Naive B cell (primary cell): ENCODE measurements at places on chromosomes 16 and 17.

DNA sequence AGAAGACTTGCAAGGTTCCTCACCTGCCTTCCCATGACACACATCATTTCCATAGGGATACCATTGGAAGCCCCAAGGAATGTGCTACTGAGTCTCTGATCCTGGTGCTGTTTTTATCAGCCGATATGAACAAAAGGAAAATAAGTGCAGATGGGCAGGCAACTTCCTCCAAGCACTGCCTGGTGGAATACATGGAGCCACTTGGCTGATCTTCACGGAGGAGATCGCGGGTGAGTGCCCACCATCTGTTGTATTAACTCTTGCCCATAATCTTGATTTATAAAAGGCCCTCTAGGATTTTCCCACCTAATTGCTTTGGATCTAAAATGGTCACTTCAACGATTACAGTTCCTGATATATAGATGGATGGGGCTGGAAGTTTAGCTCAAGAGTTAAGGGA, 24.7 kb upstream of the CDRT15 start:
- no peak for DNase-seq

DNA sequence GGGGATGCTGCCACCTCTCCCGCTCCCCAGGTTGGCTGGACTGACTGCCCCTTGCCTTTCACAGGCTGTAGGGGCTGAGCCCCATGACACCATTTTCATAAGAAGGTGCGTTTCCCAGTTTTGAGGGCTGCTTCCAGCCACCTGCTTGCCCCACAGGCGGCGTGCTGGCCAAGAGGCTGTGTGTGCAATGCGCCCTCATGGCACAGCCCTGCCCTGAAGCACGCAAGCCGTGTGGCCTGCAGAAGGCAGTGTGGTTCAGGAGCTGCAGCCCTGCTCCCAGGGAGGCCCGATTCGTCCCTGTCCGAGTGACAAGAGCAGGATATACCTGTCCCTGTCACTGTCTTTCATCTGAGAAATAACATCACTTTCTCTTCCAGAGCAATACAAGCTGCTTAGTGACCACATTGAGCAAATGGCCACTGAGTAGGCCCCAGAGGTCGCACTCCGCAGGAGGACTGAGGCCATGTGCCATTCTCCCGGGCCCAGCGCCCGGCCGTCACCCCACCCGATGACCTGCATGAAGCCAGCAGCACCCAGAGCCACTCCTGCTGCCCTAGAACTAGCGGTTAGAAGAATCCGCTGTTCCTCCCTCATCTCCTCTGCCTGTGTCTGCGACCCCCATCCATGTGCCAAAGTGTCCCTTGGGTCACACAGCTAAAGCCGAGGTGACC, 24.2 kb downstream of the CIBAR2 start:
- no peak for DNase-seq

- no peak for DNase-seq
These were observed 19.8 kb upstream of the G6PC1 start for GRCh38 chr17:42880776-42881310.

DNA sequence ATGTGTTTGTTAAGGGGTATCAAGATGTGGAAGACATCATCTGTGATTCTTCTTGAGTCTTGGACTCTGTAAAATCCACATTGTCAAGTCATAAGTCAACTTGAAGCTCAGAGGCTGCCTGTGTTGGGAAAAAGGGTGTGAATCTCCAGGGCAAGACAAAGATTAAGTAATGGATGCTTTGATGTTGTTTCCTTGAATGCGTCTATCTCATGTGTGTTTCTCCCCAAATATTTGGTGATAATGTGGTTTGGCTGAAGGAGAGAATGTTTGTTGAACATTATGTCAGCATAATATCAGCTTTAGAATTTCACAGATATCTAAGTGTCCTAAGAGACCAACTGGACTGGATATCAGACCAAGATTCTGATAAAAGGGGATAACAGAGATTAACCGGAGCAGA, 24.1 kb upstream of the KCNJ16 start:
- no peak for DNase-seq

- DNase-seq: no peak
These were observed 1565.2 kb upstream of the GOT2 start for GRCh38 chr16:60299241-60299776.

- no peak for DNase-seq
These were observed 291.0 kb downstream of the SNX29 start for GRCh38 chr16:12267491-12267890.

DNA sequence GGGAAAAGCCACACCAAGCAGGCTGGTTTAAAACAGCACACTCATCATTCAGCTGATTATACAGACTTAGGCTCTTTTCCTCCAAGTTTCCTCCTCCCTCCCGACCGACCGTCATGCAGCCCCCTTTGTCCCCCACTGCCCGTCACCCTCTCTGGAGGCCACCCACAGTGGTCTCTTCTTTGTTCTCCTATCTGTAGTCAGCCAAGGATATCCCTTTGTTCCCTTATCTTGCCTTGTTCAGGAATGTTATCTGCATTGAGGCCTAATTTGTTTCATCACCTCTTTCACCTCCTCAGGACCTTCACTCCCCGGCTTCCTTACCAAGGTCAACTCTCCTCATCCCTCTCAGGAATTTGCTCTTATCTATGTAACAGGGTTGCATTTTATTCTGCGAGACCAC, 186.4 kb upstream of the CDH13 start:
- DNase-seq: no peak

DNA sequence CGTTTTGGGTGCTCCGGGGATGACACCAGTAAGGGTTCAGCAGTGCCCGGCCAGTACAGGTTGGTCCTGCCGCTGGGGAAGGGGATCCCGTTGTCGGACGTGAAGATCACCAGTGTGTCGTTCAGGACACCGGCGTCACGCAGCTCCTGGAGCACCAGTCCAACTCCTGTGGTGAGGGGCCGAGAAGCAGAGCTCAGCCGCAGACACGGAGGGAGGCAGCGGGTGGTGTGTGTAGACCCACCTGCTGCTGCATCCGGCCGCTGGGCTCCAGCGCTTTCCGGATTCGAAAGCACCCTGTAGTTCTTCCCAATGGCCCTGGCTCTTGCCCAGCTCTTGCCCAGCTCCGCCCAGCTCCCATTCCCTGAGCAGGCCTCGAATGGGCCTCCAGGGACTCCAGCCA, 8.0 kb downstream of the SGSH start:
- DNase-seq: no peak

DNA sequence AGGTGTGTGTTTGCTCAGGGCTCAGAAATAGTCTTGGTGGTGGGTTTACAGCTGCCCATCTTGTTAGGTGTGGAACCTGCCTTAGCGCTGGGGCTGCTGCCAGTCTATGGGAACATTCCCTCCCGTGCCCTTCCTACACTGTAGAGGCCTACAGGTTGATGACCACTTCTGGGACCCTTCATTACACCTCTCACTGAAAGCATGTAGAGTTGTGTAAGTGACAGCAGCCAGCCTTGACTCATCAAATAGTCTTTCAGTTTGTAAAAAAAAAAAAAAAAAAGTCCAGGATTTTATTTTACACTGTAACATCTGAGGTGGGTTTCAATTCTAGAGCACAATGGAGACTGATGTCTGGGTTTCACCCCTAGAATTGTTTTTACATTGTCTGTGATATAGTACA, 193.9 kb downstream of the SPECC1 start:
- no peak for DNase-seq

DNA sequence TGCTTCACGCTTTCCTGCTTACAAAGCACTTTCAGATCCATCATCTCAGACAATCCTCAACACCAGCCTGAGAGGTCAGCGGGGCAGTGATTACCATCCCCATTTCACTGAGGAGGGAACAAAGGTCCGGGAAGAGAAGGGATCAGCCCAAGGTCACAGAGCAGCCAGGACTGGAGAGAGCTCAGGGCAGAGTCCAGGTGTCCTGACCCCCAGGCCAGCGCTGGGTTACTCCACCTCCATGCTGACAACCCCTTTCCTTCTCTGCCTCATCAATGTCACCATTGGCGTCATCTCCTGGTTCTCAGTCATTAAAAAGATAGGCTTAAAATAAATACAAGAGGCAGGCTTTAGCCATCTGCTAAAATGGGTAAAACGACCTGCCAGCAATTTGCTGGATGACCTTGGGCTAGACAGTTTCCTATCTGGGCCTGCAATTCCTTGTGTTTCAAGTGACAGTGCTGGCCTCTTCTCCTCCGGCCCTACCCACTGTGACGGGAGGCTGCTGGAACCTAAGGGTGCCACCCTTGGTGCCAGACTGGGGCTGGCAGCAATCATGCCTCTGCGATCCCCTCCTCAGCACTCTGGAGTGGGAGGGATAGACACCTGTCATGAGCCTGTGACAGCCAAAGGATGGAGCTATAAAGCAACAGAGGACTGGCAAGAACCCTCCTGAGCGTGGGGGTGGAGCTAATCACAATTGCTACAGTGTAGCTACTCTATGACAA, 79.5 kb upstream of the CCL1 start:
- DNase-seq: no peak

DNA sequence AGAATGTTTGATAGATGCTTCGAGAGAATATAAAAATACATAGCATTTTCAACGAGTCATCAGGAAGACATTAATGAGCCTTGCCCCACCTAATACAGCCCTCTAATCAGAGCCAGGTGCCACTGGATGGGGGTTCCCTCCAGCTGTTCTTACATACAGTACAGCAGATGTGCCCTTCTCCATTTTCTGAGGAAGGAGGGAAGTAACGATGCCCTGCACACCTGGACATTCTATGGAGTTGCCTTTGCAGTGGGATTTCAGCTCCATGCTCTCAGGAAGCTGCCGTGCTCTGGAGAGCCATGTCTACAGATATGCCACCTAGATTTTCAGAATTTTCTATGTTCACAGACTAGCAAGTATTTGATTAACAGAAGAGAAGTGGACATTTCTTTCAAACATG, 36.3 kb downstream of the CDRT15 start:
- no peak for DNase-seq

GRCh38 chr16:84585886-84586285, 32.0 kb downstream of the COTL1 start:
- DNase-seq: peak; percentile 32

GRCh38 chr16:61872778-61873119, 163.5 kb downstream of the CDH8 start:
- DNase-seq: no peak

GRCh38 chr16:19680881-19681340, 37.1 kb downstream of the KNOP1 start:
- DNase-seq: no peak

DNA sequence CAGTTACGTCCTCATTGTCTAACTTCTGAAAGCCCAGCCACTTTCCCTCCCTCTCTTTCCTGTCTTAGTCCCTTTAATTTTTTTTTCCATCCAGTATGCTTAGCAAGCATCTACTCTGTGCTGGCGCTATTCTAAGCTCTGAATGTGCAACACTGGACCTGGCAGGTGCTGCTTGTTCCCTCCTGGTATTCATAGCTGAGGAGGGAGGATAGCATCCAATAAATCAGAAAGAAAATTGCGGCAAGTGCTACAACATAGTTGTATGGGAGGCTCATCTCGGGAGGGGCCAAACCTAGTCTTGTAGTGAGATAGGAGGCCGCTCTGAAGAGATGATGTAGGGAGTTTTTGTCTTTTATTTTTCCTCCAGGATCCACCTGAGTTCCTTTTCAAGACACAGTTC, 457.3 kb upstream of the HSBP1 start:
- DNase-seq: no peak

- no peak for DNase-seq
These were observed 28.3 kb downstream of the LYRM1 start for GRCh38 chr16:20928774-20929411.

DNA sequence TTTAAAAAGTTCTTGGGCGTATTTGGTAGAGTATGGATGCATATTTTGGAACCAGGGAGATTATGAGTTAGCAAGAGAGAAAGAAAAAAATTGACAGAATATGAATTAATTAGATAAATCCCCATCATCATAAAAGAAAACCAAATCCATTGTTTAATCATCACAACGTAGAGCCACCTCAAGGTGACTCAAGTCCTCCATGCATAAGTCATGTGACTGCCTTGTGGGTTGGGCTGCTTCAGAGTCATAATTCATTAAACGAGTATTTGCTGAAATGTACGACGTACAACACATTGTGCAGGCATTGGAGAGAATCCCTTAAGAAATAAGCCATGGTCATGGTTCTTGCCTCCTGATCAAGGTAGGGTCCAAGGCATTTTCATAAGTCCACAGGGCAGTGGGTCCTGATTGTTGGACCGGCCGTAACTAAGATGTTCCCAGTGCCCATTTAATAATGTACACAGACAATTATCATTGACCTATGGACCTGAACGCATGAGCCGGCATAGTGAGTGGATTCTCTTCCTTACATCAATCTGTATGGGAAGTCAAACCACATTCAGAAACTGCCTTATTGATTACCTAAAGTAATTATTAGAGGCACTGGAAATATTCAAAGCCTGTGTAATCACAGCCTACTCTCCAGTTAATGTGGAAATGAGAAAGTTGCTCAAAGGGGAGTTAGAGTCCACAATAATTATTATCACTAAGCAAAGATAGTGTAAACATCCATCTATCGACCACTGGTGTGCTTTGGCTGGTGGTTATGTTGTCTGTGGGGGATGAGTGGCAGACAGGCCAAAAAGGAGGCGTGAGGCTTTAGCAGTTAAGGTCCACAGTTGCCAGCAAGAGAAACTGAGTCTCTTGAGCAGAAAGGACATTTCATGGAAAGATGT, 165.4 kb downstream of the PITPNC1 start:
- no peak for DNase-seq

GRCh38 chr17:49624896-49625295, 49.2 kb downstream of the NXPH3 start:
- DNase-seq: no peak

- no peak for DNase-seq
These were observed 15.2 kb downstream of the CASKIN1 start for GRCh38 chr16:2180962-2181923.

GRCh38 chr17:27526604-27527002, 70.4 kb downstream of the KSR1 start:
- DNase-seq: peak; percentile 33

- DNase-seq: no peak
These were observed 4.0 kb upstream of the SLFN12L start for GRCh38 chr17:35541434-35541833.

- DNase-seq: no peak
These were observed 134.4 kb downstream of the ZFHX3 start for GRCh38 chr16:72913551-72913950.

DNA sequence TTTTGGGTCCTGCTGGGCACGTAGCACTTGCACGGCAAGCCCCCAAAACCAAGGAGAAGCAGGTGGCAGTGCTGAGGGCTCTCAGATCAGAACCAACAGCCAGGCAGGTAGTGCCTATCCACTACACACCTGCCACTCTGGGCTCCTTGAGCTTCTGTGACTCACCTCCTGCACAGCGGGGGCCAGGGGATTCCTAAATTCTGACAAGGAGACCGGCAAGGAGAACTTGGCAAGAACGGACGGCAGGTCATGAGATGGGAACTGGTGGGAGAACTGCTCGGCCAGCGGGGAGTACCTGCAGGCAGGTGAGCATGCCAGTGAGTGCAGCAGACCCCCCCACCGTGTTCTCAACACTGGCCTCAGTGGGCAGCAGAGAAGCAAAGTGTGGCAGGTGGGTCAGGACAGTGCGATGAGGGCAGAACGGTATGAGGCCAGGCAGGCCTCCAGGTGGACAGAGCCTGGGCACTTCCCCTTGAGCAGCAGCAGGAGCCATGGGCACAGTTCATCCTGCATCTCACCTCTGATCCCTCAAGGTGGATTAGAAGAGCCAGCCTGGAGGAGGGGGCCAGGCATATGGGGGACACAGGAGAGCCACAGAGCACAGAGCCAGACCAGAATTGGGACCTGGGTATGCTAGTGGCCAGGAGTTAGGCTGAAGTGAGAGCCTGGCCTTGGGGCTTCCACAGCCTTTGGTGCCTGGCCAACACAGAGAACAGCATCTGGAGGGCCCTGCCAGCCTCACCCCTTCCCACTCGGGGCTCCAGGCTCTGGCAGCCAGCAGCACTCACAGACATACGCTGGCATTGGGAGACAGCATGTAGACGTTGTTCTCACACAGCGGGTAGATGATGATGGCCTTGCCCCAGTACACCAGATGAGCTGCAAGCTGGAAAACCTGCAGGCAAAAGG, 14.7 kb downstream of the MPG start:
- DNase-seq: no peak
